ENCODE measurements at places on chromosomes 12 and 14.
A peak's percentile ranks its signal among the peaks of the same experiment; 100 is the strongest.

- no peak for DNase-seq
These were observed 2.2 kb downstream of the CRADD start for GRCh38 chr12:93679308-93679925.

GRCh38 chr14:81324011-81324410 lies 76.1 kb downstream of the STON2 start:
- DNase-seq: no peak

DNA sequence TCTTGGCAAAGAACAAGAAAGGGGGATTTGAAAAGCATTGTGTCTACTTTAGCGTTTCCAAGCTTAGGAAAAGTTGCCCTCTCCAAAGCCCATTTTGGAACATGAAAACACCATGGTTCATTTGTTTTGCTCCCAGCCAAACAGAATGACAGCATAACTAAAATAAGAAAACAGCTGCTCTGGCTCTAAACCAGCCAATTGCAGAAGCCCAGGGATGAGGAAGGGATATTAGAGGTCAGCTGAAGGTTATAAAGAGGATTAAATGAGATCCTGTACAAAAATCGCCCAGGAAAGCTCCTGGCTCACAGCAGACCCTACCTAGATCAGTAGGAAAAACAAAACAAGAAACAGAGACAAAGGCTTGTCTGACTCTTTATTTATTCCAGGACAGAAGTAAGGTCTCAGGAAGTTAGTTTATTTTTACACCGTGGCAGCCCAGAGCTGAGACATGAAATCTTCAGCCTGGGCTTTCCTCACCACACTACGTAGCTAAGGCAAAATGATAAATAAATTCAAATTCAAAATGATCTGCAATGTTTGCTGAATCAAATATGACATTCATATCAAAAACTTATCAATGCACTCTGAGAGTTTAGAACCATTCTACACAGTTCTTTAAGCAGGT lies 25.9 kb downstream of the SPX start:
- DNase-seq: no peak

- DNase-seq: no peak
These were observed 11.7 kb upstream of the CCDC177 start for GRCh38 chr14:69586404-69586803.

DNA sequence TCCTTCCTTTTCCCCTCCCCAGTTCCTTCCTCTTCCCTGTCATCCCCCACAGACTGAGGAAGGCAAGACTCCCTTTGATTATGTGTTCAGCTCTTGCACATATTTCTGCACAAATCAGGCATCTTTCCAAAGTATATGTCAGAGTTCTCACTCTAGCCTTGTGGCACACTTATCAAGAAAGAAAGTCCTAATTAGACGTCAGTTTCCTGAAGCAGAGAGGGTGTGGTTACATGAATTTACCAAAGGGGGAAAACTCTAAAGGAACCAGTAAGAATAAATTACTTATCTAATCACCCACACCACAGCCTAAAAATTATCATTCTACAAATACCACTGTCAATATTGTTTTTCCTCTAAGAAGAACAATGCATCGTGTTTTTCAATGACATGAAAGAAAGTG lies 120.7 kb upstream of the GRIP1 start:
- DNase-seq: no peak

DNA sequence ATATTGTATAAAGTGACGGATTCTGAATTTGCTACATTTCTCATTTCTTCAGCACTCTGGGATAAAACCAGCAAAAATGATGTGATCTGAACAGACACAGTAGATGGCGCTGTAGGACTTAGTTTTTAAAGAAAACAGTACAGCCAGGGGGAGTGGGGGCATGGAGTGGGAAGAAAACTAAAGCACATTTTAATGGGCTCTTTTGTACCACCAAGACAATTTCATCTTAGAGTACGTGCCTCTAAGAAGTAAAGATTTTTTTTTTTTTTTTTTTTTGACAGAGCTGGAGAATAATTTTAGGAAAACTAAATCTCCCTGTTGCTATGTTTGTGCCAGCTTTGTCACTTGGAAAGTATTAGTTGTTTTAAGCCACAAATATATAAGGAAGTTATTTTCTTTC lies 124.4 kb downstream of the RAD51B start:
- peak; percentile 86 for DNase-seq

DNA sequence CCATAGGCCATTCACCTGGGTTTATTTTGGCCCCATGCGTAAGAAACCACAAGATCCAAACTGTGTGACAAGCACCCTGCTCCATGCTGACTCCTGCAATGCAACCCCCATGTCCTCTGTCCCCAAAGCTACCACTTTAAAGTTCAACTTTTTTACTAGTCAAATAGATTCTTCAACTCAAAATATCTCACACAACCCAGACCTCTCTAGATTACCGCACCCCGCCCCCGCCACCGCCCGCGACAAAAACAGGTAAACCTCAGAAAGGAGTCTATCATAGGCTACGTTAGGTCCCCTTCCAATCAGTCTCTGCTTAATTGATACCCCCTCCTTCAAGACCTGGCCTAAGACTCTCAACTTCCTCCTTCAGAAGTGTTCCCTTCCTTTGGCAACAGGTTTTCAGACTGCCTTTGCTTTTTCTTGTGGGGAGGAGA lies 2.2 kb downstream of the ZFP36L1 start:
- no peak for DNase-seq

GRCh38 chr12:62846491-62846890 lies 88.5 kb downstream of the PPM1H start:
- no peak for DNase-seq

DNA sequence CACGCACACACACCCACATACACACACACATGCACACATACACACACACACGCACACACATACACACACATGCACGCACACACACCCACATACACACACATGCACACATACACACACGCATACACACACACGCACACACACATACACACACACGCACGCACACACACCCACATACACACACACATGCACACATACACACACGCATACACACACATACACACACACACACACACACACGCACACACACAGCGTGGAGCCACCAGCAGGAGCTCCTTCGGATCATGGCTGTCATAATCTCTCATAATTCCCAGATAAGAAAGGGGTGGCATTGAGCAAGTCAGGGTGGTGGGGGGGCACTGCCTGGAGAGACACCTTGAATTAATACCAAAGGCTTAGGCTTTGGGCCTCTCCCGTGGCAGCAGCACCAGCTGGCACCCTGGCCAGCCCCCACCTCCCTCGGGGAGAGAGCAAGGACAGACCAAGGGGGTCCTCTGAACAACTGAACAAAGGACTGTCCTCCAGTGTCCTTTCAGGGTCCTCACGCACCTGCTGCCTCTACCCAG lies 21.9 kb downstream of the ANO2 start:
- no peak for DNase-seq

- DNase-seq: no peak
These were observed 58.7 kb upstream of the NCOR2 start for GRCh38 chr12:124625867-124626675.

GRCh38 chr12:22271023-22271422 lies 63.5 kb downstream of the ST8SIA1 start:
- DNase-seq: no peak

DNA sequence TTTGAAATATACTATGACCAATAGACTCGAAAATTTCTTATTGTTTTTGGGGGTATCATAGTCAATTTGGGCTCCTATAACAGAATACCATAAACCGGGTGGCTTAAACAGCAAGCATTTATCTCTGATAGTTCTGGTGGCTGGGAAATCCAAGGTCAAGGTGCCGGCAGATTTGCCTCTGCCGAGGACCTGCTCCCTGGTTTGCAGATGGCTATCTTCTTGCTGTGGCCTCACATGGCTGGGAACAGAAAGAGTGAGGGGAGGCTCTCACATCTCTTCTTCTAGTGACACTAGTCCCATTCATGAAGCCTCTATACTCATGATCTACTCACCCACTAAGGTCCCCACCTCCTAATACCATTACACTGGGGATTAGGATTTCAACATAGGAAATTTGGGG lies 70.7 kb downstream of the BORCS5 start:
- no peak for DNase-seq

- DNase-seq: no peak
These were observed 6.1 kb downstream of the PELI2 start for GRCh38 chr14:56124327-56124726.

DNA sequence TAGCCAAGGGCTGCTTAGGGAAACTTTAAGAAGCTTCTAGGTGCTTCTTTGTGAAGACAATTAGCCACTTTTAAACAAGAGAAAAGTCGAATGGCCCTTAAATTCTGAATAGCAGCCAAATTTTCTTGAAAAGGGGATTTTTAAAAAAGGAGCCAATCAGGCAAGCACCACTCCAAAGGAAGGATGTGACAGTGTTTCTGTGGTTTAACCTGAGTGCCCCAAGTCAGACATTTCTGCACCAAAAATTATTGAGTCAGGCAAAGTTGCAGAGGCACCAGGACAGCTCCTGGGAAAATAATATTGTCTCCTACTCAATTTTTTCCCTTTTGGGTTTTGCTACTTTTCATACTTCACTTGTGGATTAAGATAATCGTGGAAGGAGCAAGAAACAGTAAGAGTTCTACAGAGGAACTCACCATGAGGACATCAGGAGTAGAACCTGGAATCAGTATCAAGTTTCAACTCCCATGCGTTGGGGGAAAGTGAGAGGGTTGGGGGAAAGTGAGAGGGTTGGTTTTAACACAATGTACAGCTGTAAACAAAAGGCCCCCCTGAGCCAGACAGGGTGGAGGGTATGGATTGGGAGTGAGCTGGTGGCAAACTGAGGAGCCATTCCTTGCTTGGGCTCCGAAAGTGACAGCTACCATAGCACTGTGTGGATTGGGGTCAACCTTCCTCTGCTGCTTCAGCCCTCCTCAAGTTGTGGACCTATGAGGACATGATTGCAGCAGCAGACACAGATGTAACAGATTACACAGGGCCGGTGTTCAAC lies 90.8 kb downstream of the SLC38A1 start:
- DNase-seq: no peak

DNA sequence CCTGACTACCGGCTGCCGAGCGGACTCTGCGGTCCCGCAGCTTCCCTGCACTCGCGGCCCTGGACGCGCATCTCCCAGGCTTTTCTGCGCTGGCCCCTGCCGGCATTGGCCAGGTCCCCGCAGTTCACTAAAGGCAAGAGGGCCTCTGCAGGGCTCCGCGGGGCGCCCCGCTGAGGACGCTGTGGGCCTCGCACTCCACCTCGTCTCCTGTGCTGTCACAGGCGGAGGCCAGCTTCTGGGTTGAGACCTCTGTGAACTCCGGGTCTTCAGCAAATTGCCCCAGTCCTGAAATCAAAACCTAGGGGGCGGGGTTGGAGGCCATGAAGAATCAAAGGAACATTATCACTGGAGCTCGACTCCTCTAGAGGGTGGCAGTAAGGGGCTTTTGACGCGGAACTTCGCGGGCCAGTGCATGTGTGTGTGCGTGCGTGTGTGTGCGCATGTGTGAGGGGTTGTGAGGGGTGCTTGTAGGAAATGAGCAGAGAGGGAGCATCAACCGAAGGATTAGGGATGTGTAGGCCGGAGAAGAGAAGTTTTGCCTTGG lies 68.5 kb upstream of the CAPRIN2 start:
- DNase-seq: no peak

- DNase-seq: peak; percentile 58
These were observed 37.3 kb downstream of the AKAP6 start for GRCh38 chr14:32366256-32366879.

- DNase-seq: no peak
These were observed 54.5 kb upstream of the AMN start for GRCh38 chr14:102867826-102868580.

GRCh38 chr12:57248934-57249742 lies 1.8 kb downstream of the STAC3 start:
- DNase-seq: no peak

GRCh38 chr12:24776861-24777260 lies 172.0 kb downstream of the BCAT1 start:
- DNase-seq: no peak

All from SK-MEL-5 (cell line).